NCI-H1417 treated with DMSO at 0.1 percent for 48 hours (cell line): ENCODE measurements at places on chromosomes 3 and 15.
A peak's percentile ranks its signal among the peaks of the same experiment; 100 is the strongest.

DNA sequence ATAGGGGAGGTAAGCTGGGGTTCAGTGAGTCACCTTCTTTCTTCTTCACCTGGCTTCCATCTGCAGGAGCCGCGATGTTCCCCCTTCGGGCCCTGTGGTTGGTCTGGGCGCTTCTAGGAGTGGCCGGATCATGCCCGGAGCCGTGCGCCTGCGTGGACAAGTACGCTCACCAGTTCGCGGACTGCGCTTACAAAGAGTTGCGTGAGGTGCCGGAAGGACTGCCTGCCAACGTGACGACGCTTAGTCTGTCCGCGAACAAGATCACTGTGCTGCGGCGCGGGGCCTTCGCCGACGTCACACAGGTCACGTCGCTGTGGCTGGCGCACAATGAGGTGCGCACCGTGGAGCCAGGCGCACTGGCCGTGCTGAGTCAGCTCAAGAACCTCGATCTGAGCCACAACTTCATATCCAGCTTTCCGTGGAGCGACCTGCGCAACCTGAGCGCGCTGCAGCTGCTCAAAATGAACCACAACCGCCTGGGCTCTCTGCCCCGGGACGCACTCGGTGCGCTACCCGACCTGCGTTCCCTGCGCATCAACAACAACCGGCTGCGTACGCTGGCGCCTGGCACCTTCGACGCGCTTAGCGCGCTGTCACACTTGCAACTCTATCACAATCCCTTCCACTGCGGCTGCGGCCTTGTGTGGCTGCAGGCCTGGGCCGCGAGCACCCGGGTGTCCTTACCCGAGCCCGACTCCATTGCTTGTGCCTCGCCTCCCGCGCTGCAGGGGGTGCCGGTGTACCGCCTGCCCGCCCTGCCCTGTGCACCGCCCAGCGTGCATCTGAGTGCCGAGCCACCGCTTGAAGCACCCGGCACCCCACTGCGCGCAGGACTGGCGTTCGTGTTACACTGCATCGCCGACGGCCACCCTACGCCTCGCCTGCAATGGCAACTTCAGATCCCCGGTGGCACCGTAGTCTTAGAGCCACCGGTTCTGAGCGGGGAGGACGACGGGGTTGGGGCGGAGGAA lies 2.6 kb downstream of the ISLR2 start:
- no peak for DNase-seq

- no peak for DNase-seq
Measured at GRCh38 chr3:13259831-13260230, 160.3 kb downstream of the NUP210 start.

GRCh38 chr3:112460519-112461195 lies 38.6 kb downstream of the BTLA start:
- no peak for DNase-seq

- DNase-seq, result no peak
Measured at GRCh38 chr3:189419038-189419437, 212.2 kb upstream of the TP63 start.

- DNase-seq, result peak; percentile 61
Measured at GRCh38 chr15:91855684-91856489, 2.4 kb downstream of the SLCO3A1 start.

DNA sequence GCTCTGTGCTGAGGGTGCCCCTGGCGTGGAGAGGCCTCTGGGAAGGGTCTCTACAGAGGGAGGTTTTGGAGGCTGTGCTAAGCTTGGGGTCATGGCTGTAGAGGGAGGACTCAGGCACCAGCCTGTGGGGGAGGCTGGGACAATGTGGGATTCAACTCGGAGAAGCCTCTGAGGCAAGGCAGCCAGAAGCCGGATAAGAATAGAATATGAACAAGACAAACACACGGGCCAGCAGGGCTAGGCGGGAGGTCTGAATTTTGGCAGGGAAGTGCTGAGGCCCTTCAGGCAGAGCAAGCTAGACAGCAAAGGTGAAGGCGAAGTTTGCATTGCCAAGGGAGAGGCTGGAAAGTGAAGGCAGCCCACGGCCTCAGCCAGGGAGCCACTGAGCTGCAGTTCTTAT lies 612.1 kb upstream of the NR2F2 start:
- DNase-seq, result no peak

GRCh38 chr3:16994854-16995525 lies 110.2 kb downstream of the PLCL2 start:
- DNase-seq, result no peak

DNA sequence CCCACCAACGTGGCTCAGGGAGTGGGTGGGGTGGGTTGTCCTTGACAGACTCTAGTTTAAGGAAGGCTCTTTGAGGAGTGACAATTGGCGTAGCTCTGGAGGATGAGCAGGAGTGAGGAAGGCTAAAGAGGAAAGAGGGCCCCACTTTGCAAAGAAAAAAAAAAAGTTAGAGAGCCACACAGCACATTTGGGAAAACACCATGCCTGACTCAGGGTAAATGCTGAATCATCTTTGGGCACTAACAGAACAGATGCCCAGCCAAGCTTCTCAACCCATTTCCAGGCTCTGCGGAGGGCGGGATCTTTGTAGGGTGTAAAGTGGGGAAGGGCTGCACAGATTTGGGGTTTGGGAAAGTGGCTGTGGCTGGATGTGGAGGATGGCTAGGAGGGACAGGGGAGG lies 179.1 kb upstream of the RGMA start:
- no peak for DNase-seq

DNA sequence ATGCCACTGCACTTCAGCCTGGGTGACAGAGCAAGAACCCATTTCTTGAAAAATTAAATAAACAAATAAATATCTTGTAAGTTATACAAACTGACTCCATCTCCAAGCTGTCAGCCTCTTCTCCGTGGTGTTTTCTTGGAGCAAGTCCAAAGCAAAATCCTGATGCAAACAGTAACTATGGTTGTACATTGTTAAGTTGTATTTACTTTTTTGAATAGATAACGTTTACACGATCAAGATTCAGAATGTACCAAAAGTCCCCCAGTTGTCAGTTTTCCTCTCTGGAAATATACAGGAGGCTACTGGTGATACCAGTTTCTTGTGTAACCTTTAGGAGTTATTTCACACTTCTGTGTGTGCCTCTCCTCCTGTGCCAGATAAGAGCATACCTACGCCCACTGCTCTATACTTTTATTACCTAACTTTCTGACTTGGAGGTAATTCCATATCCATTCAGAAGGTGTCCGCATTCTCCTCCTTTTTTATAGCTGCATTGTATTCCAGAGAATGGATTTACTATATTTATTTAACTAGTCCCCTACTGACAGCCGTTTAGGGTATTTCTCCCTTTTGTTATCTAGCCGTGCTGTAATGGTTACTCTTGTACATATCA lies 14.2 kb downstream of the CMTM7 start:
- DNase-seq, result no peak

DNA sequence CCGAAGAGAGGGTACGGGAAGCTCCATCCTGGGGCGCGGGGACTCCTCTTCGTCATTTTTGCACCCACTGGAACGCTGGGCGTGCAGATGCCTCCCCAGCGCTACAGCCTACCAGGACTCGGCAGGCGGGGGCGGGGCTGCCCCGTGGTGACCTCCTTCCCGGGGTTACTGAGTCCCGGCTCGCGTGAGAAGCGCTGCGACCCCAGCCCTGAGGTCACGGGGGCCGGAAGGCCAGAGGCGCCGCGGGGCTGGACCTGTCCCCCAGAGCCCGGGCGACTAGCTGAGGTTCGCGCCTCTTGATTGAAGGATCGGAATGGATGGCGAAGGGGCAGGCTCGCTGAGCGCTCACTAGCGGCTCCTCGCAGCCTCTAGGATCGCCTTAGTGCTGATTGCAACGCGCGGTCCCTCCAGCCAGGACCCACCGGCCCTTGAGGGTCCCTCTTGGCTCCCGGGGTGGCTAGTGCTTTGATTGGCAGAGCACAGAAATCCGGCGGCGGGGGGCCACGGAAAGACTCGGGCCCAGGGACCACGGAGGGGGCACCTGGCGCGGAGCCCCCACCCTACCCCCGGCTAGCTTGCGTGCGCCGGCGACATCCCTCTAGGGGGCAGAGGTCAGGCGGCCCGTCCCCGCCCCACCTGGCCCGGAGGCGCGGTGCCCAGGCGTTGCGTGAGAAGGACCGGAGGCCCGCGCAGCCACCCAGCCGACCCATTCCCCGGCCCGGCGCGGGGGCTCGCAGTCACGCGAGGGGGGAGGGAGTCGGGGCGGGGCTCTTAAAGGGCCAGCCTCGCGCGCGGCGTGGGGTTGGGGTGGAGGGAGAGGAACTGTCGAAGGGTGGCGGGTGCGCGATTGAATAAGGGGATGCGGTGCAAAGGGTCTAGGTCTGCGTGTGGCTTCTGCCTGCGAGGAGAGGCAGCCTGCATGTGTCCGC lies 781 bp upstream of the CYP1A1 start:
- no peak for DNase-seq

DNA sequence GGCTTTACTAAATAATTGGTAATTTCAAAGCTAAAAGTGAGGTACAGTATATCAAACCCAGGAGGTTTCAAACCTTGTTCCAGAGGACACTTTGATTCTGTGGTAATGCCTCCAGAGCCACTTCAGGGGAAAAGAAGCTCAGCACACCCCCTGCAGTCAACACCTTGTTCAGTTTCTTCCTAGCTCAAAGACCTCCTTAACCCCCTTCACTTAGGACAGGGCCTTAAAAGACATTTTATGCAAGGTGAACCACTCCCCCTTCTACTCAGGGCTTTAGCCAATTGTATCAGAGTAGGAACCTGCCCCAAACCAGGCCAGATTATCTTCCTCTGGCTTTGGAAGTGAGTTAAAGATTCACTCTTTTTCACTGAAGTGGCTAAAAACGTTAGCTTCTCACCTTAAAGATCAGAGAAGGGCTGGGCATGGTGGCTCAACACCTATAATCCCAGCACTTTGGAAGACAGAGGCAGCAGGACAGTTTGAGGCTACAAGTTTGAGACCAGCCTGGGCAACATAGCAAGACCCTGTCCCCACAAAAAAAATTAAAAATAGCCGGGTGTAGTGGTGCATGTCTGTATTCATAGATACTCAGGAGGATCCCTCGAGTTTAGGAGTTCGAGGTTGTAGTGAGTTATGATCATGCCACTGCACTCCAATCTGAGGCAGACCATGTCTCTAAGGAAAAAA lies 3.4 kb downstream of the DENND6A start:
- DNase-seq, result no peak

DNA sequence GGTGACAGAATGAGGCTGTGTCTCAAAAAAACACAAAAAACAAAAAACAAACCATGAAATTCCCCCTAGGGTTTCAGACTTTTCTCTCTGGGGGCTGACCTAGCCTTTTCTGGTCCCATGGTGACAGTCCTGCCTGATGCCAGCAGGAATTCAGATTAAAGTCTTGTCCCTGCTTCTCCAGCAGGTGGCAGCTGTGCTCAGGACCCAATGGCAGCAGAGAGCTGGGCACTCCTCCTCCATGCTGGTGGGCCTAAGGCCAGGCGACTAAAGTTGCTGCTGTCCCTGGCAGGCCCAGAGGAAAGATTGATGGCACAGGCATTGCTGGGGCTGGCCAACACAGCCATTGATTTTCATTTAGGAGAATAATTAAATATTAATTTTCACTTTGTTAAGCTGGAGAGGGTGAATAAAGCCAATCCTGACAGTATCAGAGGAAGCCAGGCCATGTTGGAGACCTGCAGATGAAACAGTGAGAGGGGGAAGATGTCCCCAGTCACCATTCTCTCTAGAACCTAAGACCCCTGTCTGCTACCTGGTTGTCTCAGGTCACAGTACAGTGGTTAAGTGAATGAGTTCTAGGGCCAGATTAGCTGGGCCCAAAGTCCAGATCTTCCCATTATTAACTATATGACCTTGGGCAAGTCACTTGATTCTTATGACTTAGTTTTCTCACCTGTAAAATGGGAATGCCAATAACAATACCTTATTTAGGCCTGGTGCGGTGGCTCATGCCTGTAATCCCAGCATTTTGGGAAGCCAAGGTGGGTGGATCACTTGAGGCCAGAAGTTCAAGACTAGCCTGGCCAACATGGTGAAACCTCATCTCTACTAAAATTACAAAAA lies 7.1 kb downstream of the CELF6 start:
- DNase-seq, result no peak

GRCh38 chr3:9725775-9726515 lies 5.6 kb upstream of the BRPF1 start:
- DNase-seq, result no peak

DNA sequence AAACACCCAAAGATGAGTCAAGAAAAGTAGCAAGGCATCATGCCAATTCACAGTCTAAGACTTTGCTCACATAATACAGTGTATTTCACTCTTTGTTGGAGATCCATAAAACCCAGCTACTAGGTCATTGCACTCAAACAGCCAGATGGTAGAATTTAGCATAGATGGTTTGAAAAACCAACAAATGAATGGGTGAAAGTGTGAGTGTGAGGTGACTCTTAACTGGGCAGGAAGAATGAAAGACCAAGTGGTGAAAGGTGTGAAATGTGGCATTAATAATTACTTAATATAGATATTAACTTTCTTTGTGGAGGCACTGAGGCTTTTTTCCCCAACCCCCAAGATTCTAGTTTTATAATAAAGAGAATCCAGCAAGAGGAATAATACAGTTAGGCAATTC lies 159.5 kb downstream of the SQOR start:
- DNase-seq, result no peak

GRCh38 chr3:85185495-85185894 lies 226.7 kb downstream of the CADM2 start:
- no peak for DNase-seq

DNA sequence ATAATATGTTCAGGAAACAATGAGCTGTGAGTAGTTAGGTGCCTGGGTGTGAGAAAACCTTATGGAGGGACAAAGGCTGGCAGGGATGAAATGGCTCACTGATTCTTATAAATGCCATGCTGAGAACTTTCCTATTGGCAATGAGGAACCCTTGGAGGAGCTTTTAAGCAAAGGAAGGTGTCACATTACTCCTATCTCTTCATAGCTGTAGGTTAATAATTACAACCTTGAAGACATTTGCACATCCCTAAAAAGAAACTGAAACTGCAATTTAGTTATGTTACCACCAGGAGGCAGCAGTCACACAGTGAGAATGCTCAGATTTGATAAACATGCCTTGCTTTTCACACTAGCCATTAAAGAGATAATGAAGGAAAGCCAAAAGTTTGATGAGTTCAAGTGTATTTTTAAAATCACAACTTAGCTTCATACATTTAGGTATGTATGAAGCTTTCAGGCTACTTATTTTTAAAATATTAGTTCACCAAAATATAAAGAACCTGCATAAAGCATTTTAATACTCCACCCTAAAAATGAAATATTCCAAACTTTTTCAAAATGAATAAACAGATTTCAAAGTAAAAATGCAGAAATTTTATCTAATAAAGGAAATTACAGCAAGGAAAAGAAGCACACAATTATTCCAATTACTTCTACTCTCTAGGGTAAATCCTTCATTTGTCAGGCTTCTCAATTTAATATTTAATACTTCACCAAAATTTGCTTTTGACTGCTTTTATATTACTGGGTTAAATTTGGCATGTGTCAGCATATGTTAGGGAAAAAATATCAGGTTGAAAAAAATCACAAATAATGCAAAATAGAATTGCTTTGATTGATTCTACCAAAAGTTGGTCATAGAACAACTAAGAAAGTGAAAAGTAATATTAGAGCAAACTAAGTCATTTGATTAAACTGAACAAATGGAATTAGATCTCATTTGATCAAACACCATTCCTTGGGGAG lies 136.9 kb upstream of the SLC2A2 start:
- no peak for DNase-seq
